Stimulated activated CD4-positive, alpha-beta T cell treated with anti-CD3 and anti-CD28 coated beads, Interleukin-12 subunit alpha, Interleukin-12 subunit beta, amount 100 ng/mL, for 24 hours (primary cell): ENCODE measurements at places on chromosomes 6 and 20.

- DNase-seq, result peak; percentile 65
Measured at GRCh38 chr6:24359640-24360454, 2.0 kb upstream of the DCDC2 start.

- DNase-seq, result no peak
Measured at GRCh38 chr6:87250019-87250418, 72.4 kb upstream of the SMIM8 start.

DNA sequence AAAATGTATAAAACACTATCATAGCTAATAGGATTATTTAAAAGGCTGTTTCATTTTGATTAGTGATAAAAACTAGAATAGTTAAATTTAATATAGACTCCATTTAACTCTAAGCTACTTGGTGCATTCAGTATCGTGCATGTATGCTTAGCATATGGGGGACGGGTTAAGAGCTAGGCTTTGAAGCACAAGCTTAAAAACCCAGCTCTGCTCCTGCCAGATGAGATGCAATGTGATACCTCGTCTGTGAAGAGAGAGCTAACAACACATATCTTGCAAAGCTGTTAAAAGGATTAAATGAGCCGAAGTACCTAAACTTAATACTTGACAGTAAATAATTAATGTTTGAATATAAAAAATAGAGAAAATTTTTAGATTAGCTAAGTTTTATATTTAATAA lies 42.2 kb downstream of the DTNBP1 start:
- DNase-seq, result no peak

DNA sequence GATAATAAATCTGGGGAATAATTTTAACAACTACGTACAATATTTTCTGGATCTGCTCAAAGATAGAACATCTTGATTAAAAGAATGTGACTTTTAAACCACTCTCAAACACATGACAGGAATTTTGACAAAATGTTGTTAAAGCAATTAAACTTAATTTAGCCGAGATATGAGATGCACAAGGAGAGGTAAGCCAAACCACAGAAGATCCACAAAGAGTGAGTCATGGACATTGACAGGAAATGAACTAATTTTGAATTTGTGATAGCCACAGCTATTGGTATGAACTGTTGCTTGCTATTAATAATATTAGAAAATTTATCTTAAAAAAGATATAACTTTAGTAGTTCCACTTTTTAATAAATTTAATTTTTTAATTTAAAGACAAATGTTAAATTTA lies 27.8 kb upstream of the VGLL2 start:
- no peak for DNase-seq

- DNase-seq, result no peak
Measured at GRCh38 chr6:15322781-15323536, 77.1 kb downstream of the JARID2 start.

DNA sequence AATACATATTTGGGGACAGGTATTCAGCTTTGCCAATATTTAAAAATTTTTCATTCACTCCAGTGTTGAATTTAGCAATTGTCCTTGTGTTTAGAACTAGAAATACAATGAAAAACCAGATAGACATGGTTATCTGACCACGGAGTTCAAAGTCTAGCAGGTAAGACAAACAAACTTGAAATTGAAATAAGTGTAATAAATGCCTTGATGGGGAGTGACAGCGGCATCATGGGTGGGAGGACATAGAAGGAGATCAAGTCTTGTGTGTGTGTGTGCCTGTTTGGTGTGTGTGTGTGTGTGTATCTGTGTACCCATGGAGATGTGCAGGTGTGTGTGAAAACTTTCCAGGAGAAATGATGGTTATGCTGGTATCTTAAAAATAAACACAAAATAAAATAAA lies 750.0 kb upstream of the CITED2 start:
- DNase-seq, result no peak

GRCh38 chr20:840503-840857 lies 7.0 kb downstream of the FAM110A start:
- no peak for DNase-seq

- DNase-seq, result no peak
Measured at GRCh38 chr6:12637960-12638641, 78.5 kb upstream of the PHACTR1 start.

GRCh38 chr20:32966881-32967781 lies 37.1 kb downstream of the SUN5 start:
- no peak for DNase-seq

GRCh38 chr20:50338479-50339391 lies 148.1 kb downstream of the CEBPB start:
- DNase-seq, result peak; percentile 73
